Activated CD8-positive, alpha-beta memory T cell treated with anti-CD3 and anti-CD28 coated beads for 4 hours (primary cell): ENCODE measurements at places on chromosomes 2 and 18.

GRCh38 chr18:28208268-28208667 is 31.3 kb upstream of the CDH2 start:
- no peak for DNase-seq

DNA sequence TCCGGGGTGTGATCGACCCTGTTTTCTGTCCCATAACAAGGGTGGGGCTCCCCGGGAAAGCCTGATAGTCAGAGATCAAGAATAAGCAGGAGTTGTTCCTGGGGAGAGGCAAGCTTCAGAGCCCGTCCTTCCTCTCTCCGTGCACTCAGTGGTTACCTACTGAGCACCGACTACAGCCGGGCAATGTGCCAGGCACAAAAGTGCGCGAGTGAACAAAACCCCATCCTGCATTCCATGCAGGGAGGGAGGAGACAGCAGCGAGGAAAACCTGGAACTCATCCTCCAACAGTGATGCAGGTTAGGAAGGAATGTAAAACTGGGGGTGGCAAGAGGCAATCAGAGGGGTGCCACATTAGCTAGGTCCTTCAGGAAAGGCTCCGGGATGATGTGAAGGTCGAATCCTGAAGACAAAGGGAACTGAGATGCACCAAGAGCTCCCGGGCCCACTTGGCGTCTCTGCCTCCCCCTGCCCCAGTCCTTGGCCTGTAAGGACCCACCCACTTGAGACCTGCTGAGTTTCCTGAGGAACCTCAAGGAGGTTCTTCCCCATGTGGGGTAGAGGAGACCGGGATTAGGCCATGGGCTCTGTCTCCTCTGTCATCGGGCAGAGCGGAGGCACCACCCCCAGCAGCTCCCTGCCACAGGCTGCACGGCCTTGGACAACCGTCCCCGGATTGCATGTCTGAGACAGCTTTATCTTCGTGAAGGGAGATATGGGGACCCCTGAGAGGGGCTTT is 198.2 kb downstream of the NDUFA10 start:
- no peak for DNase-seq

DNA sequence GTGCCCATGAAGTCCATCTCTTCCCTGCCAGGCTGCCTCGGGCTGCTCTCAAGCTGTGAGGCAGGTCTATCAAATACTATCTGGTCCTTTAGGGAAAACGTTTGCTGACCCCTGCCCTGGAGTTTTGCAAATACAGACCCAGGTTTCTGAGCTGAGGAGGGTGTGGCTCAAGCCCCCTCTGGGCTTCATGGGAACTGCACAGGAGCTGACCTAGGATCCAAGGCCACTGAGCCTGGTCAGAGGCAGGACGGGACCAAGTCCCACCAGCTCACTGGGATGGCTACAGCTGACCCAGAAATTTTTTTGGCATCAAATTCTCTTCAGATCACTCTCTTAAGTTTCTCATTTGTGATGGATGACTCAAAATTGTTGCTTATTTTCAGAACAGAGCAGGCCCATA is 14.1 kb downstream of the ZNF516 start:
- DNase-seq, result no peak

DNA sequence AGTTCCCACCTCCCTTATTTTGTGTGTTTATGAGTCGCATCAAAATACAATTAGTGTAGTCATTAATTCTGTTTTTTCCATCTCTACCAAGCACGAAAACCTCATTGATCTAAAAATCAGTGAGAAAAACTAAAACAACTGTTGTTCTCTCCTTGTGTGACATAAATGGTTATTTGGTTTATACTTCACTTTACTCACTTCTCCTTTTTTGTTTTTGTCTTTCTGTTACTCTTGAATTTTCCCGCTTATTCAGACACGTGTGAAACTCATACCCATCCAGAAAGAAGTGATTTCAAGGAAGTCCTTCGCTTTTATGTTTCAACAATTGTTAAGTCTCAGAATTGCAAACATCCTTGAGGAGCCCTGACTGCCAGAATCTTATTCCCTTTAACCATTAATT is 121.6 kb downstream of the EML6 start:
- DNase-seq, result no peak

- no peak for DNase-seq
Observed at GRCh38 chr2:157895531-157895930, 19.4 kb upstream of the ACVR1 start.

GRCh38 chr2:139917690-139918384 is 1137.6 kb upstream of the NXPH2 start:
- no peak for DNase-seq

DNA sequence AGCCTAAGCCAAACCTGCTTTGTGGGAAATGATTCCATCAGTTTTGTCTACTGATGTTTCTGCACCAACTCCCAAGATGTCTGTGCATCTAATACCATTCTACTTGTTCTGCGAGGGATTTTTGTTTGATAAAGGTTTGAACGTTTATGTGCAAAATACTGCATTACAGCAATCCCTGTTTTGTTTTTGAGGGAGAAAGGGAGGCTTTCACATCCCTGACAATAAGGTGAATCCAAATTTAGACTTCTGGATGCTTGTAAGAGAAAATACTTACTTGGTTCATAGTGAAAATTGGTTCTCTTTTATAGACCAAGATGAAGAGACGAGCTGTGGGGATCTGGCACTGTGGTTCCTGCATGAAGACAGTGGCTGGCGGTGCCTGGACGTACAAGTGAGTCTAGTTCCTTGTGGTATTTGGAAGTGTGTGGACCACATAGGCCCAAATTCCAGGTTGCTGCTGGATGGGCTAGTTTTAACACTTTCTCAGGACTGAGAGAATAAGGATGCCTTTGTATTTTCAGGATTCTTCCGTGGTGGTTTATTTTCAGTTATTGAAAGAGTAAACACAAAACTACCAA is 1.1 kb downstream of the RPL37A start:
- no peak for DNase-seq
